ENCODE measurements at places on chromosomes 1 and 21.

GRCh38 chr21:20215959-20216358 lies 782.2 kb upstream of the NCAM2 start:
- DNase-seq = no peak

GRCh38 chr1:114597949-114598348 lies 16.5 kb upstream of the BCAS2 start:
- DNase-seq = no peak

- DNase-seq = no peak
Observed at GRCh38 chr1:89279011-89279466, 6.4 kb upstream of the GBP5 start.

DNA sequence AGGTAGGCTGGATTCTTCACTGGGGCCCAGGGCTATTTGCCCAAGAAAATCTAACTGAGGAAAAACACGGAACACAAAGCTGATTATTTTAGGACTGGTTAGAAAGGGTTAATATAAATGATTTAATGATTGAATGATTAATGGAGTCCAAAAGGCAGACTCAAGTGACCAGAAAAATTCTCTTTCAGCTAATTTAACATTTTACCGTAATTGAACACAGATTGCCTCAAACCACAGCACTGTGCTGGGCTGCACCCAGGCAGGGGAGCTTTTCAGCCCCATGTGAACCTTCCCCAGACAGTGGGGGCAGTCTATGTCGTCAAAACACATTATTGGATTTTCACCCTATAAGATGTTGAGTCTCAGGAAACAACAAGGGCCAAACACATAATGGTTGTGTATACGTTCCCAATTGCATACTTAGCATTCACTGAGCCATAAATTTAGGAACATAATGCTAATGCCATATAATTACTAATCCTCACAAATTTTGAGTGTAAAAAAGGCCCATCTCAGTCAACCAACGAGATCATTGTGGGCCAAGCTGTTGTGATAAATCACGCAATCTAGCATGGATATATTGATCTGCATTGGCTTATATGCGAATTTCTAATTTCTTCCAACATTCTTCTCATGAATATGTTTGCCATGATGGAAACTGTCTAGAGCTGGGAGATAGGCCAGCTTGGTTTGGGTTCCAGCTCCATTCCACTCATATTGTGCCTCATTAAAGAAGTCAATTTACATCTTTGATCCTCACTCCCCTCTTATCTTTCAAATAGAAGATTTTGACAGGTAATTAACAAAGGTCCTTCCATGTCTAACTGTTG lies 27.7 kb downstream of the DSCAM start:
- DNase-seq = no peak

- DNase-seq = no peak
Observed at GRCh38 chr1:65150583-65151263, 2.7 kb downstream of the AK4 start.

- DNase-seq = no peak
Observed at GRCh38 chr1:213054733-213055591, 3.9 kb downstream of the RPS6KC1 start.

DNA sequence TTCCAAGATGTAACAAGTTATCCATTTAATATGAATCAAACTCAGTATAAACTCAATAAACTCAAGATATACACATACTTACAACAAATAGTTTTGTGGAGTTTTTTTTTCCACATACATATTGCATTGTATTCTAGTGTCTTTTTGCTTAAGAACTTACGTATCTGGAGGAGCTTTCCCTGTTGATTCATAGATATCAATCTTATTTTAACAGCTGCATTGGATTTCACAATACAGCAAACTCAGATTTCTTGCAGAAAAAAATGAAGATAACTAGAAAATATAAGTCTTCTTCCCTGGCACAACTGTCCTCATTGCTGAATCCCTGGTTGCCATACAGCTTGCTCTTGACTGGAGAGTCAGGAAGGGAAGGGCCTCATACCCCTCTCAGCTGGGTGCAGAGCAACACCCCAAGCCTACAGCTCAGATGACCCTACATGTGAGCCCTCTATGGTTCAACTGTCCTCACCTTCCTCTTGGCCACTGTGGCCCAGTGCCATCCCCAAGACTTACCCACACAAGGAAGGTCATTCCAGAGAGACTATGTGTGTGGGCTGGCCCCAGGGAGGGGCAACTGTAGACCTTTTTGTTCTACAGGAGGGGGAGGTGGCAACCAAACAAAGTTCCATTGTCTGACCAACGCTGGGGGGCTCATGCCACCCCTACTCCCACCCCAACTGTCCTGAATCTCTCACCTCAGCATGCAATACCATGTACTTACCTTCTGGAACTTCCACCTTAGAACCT lies 1.7 kb downstream of the MPZ start:
- DNase-seq = no peak

Measured in germinal center (tissue), 1 donor.